ENCODE measurements at places on chromosomes 12 and 14.

GRCh38 chr12:53044052-53044581 is 5.7 kb upstream of the TNS2 start:
- DNase-seq = no peak

GRCh38 chr12:105882404-105882803 is 256.4 kb downstream of the NUAK1 start:
- no peak for DNase-seq

GRCh38 chr12:53974084-53975063 is at the start of gene HOTAIR:
HOTAIR (minus strand) TSS chr12:53974954.
- DNase-seq = no peak

DNA sequence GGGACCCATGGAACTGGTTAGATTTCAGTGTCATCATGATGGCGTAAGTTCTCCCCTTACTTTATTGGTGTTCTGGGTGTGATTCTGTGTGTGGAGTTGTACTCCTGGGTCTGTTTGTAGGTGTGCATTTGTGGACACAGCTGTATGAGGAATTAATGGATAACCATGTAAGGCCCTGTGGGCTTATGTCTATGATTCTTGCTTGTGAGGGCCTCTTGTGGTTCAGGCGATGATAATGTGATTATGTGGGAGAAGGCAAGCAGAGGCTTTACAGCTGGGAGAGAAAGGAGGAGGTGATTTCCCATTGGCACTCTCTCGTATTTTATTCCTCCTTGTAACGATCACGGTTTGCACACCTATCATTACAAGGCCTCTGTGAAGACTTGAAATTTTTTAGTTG is 96.1 kb downstream of the SCN8A start:
- DNase-seq = no peak
